ENCODE measurements at places on chromosomes 7 and 10.

GRCh38 chr7:55962014-55962413 is 2.4 kb upstream of the NIPSNAP2 start:
- no peak for DNase-seq

- DNase-seq: no peak
Measured at GRCh38 chr7:157589680-157590079, 252.9 kb downstream of the DNAJB6 start.

- no peak for DNase-seq
Measured at GRCh38 chr10:118753331-118754228, 1.2 kb downstream of the CACUL1 start.

DNA sequence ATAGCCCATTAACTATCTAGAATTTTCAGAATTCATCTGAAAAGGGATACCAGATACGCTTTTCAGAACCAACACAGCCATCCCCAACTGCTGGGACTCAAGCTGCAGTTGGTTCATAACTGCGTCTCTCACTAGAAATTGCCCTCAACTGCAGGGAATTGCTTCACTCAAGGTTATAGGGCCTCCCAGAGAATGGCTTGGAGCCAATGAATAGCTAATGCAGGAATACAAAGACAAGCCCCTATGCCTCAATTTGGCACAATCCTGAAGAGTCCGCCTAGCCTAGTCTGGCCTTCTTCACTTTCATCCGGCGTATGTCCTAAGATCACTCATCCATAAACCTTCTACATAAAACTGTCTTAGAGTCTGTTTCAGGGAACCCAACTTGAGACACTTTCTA is 164.0 kb downstream of the SKAP2 start:
- DNase-seq: no peak

DNA sequence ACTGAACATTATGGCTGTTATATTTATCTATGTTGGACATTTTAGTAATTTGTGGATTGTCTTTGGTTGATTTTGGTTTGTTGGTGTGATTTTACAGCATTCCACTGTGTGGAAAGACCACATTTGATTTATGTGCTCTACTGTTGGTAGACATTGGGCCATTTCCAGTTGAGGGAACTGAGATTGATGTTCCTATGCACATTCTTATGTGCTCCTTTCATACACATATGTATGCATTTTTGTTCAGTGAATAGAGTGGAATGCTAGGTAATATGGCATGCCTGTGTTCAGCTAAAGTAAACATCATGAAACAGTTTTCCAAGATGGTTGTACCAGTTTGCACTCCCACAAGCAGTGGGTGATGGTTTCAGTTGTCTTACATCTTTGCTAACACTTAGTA is 15.1 kb downstream of the CACNB2 start:
- DNase-seq: no peak

GRCh38 chr7:38306171-38306570 is 32.7 kb upstream of the TARP start:
- no peak for DNase-seq

- DNase-seq: no peak
Measured at GRCh38 chr10:132808383-132809231, 22.7 kb upstream of the NKX6-2 start.

DNA sequence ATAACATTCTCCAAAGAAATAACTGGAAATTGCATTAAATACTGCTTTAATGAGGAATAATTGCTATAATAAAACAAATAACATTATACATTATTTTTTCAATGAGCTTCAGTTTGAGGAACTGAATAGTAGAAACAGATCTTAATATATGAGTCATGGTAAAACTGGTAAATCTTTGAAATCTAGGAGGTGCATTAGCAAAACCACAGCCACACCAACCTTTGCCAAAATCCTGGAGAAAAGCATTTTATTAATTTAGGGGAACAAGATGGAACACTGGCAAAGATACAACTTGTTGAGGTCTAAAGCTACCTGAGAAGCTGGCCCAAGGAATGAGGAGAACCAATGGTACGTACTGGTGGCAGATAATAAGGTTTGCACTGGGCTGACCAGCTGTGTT is 5.4 kb upstream of the ASL start:
- DNase-seq: no peak

- no peak for DNase-seq
Measured at GRCh38 chr7:132739271-132739955, 163.1 kb upstream of the PLXNA4 start.

DNA sequence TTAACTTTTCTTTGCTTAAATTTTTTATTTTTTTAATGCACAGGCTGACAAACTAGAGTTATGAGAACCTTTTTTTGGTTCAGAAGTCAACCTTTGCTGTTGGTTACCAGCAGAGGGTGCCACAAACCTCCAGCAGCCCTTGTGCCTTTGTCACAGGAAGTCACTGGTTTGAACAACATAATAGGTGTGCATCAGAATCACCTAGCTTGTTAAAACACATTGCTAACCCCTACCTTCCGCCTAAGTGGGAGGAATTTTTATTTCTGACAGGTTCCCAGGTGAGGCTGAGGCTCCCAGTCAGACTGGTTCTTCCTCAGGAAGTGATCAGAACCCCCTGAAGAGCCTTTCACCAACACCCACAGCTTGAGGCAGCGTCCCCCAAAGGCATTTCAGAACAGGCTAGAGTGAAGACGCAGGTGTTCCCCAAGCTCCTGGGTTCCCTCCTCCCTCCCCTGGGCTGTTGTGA is 22.6 kb upstream of the VDAC2 start:
- DNase-seq: peak; percentile 52

DNA sequence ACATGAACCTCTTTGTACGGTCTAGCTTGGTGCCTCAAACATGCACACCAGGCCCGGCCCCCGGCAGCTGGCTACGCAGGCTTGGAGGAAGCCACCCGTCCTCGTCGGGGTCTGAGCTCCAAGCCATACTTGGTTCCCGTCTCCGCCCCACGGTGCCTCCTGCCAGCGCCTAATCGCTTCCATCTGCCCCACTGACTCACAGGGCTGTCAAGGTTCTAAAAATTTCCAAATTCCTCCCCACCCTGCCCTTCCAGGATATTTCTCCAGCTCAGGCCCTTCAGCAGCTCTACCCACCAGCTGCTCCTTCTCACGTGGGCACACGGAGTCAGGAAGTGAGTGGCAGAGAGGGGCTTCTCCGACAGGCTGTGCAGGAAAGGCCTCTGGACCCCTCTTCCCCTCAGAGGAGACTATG is 38.8 kb downstream of the TMEM270 start:
- DNase-seq: no peak

GRCh38 chr10:63430091-63430998 is 35.4 kb downstream of the JMJD1C start:
- no peak for DNase-seq

DNA sequence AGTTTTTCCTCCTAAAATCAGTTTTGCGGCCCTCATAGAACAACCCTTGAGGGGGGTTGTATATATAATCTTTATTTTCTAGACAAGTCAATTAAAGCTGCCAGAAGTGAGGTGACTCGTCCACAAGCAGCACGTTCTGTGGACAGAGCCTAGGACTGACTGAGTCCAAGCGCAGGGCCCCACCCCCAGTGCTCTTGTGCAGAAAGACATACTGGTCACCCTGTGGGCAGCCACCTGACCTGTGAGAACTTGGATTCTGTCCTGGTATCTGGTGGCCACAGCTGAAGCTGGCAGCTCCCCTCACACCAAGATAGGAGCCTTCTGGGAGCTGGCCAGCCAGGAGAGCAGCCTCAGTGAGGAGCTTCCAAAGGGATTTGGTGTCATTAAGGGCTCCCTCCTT is 89.3 kb downstream of the GRK5 start:
- DNase-seq: no peak

- no peak for DNase-seq
Measured at GRCh38 chr7:139708541-139708940, 69.3 kb downstream of the HIPK2 start.

DNA sequence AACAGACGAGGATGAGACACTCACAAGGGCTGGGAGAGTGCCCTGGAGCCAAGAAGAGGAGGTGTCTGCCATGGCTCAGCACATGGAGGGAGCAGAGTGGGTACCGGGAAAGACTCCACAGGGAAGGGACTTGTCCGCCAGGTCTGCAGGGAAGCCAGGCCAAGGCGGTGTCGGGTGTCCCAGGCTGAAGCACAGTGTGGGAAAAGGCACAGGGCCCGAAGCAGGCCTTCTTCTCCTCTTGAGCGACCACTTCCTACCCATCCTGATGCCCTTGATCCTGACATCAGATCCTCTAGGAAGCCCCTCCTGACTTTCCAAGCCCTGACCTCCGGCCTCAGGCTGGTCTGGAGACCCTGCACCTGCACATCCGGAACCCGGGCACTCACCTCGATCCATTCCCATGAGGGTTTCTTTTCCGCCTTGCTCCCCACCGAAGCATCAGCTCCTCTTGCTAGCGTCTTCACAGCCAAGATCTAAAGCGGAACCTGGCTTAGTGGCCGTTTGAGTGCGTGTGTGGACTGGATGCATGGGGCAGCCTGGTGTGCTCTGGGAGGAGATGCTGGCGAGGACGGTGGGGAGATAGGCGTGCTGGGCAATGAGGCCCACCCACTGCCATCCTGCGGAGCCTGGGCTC is 8.5 kb downstream of the CALML3 start:
- DNase-seq: no peak

DNA sequence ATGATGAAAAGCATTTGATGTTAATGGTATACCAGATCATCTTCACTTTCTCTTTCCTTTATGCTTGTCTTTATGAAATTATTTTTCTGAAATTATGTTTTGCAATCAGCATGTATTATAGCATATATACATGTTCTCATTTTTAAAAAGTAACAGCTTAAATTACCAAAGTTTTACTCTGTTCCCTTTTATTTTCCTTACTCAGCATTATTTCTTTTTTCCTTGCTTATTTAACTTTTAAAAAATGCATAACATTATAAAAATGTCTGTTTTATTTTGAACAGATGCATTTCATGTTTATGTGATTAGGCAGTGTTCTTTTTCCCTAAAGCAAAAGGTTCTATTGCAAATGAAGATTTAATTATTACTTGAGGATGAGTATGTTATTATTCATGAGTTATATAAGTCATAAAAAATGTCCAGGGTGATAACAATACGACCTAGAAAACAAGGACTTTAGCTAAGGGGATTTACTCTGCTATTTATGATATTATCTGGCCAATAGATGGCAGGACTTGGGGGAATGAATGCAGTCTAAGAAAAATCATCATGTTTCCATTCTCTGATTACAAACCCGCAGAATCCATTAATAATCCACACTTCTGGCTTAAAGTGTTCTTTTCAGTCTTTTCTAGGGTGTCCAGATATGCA is 38.5 kb downstream of the CABCOCO1 start:
- DNase-seq: no peak

DNA sequence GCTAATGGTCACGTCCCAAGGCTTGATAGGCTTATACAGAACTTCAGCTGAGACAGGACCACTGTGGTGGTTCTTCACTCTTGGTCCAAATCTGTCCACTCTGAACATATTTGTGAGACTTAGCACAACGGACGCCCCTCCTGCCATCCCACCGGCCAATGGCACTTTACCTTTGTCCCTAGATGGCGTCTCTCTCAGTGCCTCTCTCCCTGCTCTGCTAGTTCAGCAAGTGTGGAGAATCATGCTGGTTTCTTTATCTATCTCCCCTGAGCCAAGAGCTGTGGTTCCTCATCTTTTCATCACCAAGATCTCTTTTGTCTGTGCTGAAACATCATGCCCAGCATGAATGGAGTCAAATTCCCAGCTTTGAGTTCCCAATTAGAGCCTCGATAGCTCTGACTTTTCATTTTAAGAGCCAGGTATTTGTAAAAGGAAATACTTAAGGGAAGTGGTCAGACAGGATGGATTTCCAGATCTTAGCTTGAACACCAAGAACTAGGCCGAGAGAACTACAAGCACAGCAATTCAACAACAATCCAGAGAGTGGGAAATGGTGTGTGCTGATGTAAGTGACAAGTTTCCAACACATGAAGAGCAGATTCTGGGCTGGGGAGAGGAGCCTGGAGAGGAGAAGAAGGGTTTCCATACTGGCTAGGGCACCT is 69.5 kb downstream of the ZNF800 start:
- DNase-seq: no peak

- DNase-seq: no peak
Measured at GRCh38 chr10:50527442-50528043, 96.2 kb downstream of the SGMS1 start.

DNA sequence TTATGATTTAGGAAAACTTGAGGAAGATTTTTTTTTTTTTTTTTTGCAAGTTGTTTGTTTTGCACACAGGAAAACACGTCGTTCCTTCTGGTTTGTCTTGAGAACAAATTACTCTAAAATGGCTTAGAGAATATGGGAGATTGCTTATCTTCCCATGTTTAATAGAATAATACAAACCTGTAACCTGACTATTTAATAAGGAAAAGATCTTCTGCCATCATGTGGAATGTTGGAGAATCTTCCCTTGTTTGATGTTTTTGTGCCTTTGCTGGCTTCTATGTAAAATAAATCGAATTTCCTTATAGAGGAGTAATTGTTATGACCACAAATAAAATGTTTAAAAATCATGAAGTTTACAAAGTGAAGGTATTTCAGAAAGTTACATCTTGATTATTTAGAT is 818.8 kb downstream of the GATA3 start:
- DNase-seq: no peak

- no peak for DNase-seq
Measured at GRCh38 chr10:4824791-4825310, 1.2 kb upstream of the AKR1E2 start.

DNA sequence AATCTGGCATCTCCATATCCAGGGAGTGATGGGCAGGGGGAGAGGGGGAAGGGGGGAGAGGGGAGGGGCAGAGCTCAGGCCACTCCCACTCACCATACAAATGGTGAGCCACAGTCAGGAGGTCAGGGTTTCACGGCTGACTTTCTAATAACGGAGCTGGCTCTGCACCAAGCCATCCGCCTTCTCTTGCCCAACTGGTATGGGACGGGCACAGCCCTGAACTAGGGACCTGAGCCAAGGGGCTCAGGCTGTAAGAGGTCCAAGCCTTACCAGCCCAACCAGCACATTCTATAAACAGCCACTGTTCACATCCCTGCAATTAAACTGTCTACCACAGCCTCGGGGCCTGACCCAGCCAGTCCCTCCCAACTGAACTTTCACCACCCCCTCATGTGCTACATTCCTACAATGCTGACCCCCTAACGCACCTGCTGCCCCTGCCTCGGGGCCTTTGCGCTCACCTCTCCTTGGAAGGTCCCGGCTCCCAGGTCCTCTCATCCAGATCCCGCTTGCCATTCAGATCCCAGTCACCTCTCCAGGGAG is 32.5 kb downstream of the RGS10 start:
- no peak for DNase-seq

DNA sequence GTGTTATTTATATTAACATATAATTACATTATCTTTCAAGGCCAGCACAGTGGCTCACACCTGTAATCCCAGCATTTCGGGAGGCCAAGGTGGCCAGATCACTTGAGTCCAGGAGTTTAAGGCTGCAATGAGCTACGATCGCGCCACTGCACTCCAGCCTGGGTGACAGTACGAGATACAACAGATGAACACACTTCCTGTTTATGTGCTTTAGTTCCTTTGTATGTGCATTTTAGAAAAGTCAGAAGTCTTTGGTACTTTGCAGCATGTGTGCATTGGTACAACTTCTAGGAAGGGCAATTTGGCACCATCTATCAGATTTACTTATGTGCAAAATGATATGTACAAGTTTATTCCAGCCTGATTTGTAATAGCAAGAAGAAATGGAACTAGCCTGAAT is 13.3 kb downstream of the SLC35G1 start:
- DNase-seq: no peak

GRCh38 chr7:1848911-1849311 is 178.8 kb downstream of the ELFN1 start:
- no peak for DNase-seq

- DNase-seq: no peak
Measured at GRCh38 chr7:78634093-78634492, 819.4 kb downstream of the MAGI2 start.

GRCh38 chr10:1425879-1426278 is 311.4 kb downstream of the ADARB2 start:
- DNase-seq: no peak
